ENCODE measurements at places on chromosomes 2 and 18.
A peak's percentile ranks its signal among the peaks of the same experiment; 100 is the strongest.

GRCh38 chr2:203532957-203533658 is 2.0 kb downstream of the RAPH1 start:
- DNase-seq: no peak

- no peak for DNase-seq
These were observed 441.5 kb downstream of the MTX2 start for GRCh38 chr2:176710657-176711186.

GRCh38 chr2:222013889-222014288 is 284.9 kb downstream of the PAX3 start:
- no peak for DNase-seq

GRCh38 chr2:46983065-46983801 is 67.6 kb upstream of the MCFD2 start:
- no peak for DNase-seq

DNA sequence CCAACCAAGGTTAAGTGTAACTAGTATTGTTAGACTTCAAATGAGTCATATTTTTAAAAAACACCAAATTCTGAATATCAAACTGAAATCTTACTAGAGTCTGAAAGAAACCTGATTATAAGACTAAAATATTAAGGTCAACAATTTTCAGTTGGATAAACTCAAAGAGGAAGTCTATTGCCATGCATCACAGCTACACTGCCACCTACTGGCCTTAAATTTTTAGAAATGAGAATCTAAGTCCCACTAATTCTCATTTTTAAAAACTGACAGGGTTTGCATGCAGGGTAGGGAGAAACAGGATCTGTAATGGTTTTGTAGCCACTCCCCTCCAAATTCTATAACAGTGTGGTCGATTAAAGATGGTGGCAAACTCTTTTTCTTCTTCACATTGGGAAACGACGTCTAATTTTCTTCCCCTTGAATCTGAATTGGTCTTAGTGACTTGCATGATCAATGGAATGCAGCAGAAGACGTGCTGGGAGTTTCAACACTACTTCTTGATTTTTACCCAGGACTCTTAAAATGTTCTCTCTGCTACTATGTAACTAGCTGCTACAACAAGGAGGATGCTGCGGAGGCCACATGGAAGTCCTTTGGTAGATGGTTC is 176.1 kb upstream of the SESTD1 start:
- no peak for DNase-seq

- no peak for DNase-seq
These were observed 62.6 kb downstream of the ITGB6 start for GRCh38 chr2:160137464-160137863.

DNA sequence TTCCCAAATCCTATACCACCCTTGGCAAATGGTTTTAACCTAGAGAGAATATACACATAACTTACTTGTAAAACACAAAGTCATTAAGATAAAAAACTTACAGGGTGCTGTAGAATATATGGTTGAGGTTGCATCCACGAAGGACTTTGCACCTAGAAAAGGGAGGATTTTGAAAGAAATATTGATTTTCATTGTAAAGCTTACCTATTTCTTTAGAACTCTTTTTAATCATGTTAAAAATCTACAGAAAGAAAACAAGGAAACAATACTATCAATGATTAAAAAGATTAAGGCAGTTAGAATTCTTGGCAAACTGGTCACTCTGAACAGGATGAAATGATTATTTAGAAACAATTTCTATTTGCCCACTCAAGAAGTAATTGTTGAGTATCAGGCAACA is 81.1 kb upstream of the ITGB6 start:
- DNase-seq: no peak

DNA sequence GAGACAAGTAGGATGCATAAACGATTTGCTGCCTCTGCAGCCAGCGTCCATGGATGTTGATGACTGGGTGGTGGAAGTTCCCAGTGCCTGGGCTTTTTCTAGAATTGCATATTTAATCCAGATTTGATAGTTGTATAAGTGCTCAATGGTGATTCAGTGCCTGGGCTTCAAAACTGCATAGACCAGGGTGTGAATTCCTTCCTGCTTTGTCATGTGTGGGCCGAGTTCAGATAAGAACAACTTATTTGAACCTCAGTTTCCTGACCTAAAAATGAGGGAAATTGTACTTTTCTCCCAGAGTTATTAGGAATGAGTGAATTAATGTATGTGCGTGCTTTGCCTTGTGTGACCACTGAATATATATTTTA is 154.6 kb downstream of the WDSUB1 start:
- no peak for DNase-seq

GRCh38 chr18:25834061-25834460 is 256.4 kb downstream of the SS18 start:
- DNase-seq: peak; percentile 62

- no peak for DNase-seq
These were observed 10.0 kb downstream of the NGEF start for GRCh38 chr2:233002829-233003657.

DNA sequence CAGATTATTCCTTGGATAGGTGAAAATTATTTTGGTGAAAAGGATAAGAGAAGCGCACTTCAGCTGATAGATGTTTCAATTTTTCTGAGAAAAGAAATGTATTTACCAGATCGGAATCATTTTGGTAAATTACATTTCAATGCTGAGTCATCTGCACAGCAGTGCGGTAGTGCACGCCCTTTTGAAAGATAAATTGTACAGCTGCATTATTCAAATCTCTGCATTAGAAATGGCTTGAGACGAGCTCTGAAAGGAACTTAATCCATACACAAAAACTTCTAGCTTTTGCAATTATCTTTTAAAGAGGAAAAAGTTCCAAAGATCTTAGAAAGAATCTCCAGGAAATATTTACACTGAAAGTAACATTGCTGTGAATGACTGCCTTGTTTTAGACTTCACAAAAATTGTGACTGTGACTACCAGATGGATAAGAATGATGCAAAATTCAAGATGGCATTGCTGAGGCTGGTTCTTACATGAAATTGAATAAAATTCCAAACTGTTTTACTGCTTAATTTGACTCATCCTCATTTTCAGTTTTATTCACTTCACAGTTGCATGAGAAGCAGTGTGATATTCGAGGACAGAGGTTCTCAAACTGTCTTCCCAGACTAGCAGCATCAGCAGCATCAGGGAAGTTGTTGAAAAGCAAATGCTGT is 161.7 kb downstream of the RND3 start:
- no peak for DNase-seq

GRCh38 chr2:162215162-162215561 is 28.1 kb downstream of the FAP start:
- DNase-seq: no peak

DNA sequence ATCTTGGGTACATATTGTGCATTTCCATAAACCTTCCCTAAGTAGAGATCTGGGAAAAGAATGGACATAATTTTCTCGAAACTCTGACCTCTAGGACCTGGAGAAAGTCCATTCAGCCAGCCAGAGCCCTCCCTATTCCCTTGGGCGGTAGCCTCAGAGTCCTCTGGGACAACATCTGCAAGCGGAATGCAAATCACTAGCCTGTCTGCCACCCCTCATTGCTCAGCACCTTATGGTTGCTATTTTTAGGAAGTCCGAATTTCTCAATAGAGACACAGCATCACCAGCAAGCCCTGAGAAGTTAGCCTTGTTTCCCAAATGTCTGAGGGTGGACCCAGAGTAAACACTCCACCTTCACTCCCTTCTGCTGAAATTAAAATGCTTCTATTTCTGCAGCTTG is 17.6 kb upstream of the CD28 start:
- DNase-seq: no peak

- no peak for DNase-seq
These were observed 49.0 kb downstream of the ACTR2 start for GRCh38 chr2:65276609-65277008.

DNA sequence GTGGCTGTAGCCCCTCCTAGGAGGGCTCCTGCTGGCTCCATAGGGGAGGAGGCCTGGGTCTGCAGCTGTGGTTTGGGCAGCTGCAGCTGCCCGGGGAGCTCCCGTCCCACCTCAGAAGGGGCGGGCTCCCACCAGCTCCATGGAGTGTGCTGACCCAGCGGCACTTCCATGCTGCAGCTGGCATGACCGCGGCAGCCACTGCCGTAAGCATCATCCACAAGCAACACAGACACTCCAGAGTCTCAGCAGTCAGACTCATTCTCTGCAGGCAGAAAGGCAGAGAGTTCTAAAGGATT is 660.1 kb upstream of the RAB6C start:
- no peak for DNase-seq

DNA sequence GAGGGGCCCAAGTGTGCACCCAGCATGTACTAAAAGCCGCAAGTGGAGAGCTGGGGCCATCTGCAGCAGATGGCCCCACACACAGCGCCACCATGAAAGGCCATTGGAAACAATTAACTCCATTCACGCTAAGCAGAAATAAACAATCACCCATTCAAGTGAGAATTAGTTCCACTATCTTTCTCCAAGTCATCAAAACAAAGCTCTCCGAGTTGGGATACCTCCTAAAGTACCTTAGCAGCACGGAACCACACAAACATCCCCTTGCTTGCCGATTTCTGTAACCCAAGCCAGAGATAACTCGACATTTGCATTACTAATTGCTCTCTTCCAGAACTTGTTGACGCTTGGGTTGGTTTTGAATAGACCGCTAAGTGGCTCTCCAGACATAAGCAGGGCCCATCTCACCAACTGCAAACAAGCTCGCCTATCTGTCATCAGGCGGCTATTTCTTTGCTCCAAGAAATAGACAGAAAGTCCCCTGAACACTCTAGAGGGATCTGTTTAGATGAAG is 840.6 kb upstream of the SALL3 start:
- no peak for DNase-seq

DNA sequence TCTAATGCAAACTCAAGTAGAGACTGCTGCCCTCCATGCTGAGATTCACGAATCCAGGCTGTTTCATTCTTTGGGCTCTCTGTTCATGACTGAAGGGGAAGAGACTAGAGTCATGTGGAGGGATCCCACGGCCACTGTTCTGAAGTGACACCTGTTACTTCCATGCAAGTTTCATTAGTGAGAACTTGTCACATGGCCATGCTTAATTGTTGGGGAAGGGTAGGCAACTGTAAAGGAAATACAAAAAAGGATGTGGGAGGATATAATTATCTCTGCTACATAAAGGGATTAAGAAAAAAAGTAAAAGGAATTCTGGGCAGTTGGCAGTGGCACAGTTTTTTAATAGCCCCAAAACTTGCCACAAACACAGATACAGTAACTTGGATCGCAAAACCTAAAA is 28.0 kb upstream of the PSME4 start:
- DNase-seq: no peak

- no peak for DNase-seq
These were observed 11.4 kb downstream of the FHOD3 start for GRCh38 chr18:36308711-36309435.

DNA sequence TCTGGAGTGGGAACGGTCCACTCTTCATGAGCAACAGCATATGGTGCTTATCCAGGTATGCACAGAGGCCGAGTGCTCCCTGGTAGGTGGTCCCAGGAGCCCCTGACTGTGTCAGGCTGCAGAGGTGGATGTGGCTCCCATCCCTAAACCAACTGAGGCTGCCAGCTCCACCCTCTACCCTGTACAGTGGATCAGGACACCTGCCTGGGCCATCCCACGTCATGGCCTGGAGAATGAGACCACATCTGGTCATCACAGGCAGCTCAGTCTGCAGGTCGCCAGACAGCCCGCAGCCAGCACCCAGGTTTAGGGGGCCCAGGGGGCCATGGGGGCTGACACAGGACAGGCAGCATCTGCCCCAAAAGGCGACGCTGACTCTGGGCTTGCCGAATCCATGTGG is 100.3 kb upstream of the TMEM18 start:
- DNase-seq: peak; percentile 89

- no peak for DNase-seq
These were observed 316.1 kb upstream of the MMADHC start for GRCh38 chr2:149903626-149904025.

GRCh38 chr2:75705921-75706320 is 4.8 kb downstream of the GCFC2 start:
- DNase-seq: no peak

DNA sequence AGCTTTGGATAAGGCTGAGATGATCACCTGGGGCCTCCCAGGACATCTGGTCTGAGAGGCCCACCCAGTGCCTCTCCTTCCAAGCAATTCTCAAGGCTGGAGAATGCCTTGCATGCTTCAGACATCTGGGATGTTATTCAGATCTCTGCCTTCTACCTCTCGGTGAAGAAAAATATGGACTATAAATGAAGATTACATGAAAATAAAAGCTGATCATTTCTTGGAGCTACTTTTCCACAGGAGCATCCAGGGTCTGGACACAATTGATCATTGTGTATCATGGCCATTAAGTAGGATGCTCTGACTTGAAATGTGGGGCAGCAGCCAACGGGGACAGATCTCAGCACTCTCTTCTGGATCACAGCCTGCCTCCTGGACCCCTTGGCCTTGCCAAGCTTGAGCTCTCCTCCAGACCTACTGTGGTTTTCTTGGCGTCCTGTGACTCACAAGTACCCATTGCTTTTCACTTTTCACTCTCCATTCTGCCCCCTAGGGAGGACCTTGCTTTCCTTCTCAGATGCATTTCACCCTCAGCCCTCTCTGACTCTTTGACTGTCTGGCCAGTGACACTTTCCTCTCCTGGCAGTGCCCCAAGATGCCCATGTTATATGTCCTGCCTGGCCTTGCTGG is 203.1 kb downstream of the INSIG2 start:
- peak; percentile 74 for DNase-seq

GRCh38 chr2:72932805-72933204 is 15.5 kb downstream of the EMX1 start:
- no peak for DNase-seq

GRCh38 chr2:31764169-31764568 is 183.4 kb upstream of the SRD5A2 start:
- DNase-seq: no peak

DNA sequence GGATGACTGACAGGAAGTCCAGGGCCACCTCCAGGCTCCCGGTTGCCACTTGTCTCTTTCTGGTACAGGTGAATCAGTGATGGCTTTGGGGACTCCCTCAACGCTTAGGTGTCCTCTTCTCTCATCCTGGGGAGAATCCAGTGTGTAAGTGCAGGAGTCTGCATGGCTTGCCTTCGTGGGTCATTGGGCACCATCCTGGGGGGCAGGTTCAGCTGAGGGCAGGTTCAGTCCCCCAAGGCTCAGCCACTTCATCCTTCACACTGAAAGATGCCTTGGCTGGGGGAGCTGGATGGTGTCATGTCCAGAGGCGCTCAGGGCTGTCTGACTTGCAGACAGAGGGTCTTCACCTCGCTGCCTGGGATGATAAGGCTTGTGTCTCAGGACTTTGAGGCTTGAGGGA is 29.2 kb downstream of the SH3RF3 start:
- DNase-seq: no peak

DNA sequence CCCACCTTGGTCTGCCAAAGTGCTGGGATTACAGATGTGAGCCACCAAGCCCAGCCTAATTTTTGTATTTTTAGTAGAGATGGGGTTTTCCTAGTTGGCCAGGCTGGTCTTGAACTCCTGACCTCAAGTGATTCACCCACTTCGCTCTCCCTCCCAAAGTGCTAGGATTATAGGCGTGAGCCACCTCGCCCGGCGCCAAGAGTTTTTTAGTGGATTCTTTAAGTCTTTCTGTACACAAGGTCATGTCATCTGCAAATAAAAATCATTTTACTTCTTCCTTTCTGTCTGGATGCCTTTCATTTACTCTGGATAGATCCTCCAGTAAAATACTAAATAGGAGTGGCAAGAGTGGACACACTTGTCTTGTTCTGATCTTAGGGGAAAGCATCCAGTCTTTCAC is 61.7 kb downstream of the KCMF1 start:
- no peak for DNase-seq
